ENCODE measurements at places on chromosomes 1 and 21.

DNA sequence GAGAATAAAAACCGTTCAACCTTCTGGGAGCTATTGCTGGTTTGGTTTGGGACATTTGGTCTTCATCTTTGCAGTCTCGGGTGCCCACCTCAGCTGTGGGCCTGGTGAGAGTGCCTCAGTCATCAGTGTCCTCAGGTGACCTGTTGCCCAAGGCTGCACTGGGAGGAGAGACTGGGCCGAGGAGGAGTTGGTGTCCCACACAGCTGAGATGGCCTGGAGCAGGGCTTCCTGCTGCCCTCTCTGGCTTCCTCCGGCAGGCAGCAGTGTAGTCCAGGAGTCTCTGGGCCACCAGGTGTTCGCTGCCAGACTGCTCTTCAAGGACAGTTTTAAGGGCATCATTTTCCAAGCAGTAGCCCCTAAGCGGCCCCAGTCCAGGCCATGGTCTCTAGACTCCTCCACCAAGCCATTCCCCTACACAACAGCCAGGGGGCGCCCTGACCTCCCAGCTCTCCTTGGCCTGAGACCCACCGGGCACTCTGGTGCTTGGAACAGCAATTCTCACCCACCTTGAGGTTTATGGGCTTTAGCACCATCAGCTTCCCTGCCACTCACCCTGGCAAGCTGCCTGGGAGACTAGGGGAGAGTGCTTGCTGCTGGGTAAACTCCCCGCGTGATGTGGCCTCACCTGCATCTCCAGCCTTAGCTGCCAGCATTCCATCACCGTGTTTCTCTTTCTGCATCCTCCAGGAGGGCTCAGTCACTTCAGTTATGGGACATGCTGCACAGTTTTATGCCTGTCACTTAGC lies 9.1 kb upstream of the SYTL1 start:
- peak; percentile 51 for DNase-seq

DNA sequence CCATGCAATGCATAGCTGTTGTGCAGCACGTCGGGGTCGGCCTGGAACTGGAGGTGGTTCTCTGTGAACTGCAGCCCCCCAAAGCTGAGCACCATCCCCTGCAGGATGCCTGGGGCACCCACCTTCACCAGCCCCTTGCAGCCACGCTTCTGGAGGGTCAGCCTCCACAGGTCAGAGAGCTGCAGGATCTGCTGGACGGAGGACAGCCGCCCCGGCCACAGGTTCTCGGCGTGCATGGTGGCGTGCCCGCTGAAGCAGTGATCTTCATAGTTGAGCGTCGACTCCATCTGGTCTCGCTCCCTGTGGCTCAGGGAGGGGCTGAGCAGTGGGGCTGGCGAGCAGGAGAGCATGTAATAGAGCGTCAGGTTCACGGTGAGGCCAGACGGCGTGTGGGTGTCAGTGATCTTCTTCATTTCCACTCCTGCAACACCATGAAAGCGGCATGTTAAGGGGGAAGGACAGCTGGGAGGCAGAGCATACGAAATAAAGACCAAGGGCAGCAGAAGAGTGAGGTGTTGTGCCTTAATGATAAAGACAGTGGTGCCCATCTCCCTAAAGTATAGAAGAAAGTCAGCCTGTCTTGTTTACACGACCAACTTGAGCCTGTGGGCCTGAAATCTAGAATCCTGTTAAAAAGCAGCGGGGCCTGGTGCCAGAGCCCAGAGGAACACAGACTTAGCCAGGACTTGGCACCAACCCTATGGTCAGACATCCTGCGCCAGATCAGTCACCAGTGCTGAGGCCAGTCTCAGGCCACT lies 3.0 kb downstream of the KIAA2013 start:
- DNase-seq = no peak

DNA sequence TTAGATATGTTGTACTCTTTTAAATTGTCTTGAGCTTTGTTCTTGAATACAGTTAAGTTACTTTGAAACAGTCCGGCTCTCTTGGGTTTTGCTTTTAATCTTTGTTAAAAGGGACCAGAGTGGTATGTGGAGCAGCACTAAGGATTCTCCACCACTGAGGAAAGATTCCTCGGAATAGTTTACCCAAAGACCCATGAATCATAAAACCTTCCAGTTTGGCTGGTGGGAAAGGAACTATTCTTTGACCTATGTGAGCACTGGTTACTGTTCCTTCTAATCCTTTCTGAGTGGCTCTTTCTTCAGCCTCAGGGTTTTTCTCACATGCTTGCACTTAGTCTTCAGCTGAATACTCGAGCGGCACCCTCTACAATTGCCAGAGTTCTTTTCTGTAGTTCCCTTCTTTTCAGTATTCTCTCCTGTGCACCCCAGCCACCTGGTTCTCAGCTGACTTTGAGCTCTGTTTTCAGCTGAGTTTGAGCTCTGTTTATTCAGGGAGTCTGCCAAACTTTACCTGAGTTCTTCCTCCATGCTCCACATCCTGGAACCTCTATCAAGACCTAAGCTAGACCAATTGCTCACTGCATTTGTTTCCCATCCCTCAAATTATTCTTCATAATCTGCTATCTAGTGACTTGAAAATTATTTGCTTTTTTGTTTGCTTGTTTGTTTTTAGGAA lies 253.8 kb upstream of the PLXNA2 start:
- no peak for DNase-seq

GRCh38 chr1:201945157-201945556 lies 1.2 kb downstream of the LMOD1 start:
- DNase-seq = no peak

- DNase-seq = no peak
These were observed 149.2 kb upstream of the FOXD3 start for GRCh38 chr1:63173161-63173560.

- no peak for DNase-seq
These were observed 37.2 kb downstream of the KCNJ6 start for GRCh38 chr21:37878946-37879660.

GRCh38 chr1:170445096-170445495 lies 86.9 kb upstream of the GORAB start:
- DNase-seq = peak; percentile 17

DNA sequence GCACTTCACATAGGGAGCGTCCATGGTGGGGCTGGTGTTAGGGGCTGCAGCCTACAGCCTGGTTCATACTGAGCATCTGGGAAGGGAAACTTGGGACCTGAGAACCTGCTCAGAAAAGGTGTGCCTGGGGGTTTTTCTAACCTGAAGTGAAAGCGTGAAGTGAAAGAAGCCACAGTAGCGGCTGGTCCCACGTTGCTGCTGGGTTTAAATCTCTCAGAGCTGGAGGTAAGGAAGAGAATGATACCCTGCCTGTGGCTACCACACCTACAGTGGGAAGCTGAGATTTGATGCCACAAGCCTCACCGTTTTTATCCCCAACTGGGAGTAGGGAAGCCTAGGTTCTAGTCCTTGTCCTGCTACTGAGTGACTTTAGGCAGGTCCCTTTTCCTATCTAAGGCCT lies 21.0 kb upstream of the FUCA1 start:
- DNase-seq = no peak

- no peak for DNase-seq
These were observed 34.9 kb upstream of the ZNF362 start for GRCh38 chr1:33221385-33221758.

DNA sequence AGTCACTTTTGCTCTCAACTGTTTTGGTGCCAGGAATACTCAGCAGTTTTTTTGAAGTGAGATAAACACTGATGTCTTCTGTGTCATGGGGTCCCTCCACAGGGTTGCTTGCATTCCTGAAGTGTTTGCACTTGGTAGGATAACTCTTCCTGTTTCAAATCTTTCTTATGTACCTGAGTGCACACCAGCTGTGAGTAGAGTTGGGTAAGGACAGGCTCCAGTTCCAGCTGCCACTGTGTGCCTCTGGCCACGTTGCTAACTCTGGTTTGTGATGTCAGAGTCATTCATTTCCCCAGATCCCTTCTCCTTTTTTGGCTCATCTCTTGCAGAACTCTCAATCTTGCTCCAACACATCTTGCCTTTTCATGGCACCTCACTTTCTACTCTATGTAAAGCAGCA lies 356.3 kb upstream of the B3GALT2 start:
- peak; percentile 57 for DNase-seq

DNA sequence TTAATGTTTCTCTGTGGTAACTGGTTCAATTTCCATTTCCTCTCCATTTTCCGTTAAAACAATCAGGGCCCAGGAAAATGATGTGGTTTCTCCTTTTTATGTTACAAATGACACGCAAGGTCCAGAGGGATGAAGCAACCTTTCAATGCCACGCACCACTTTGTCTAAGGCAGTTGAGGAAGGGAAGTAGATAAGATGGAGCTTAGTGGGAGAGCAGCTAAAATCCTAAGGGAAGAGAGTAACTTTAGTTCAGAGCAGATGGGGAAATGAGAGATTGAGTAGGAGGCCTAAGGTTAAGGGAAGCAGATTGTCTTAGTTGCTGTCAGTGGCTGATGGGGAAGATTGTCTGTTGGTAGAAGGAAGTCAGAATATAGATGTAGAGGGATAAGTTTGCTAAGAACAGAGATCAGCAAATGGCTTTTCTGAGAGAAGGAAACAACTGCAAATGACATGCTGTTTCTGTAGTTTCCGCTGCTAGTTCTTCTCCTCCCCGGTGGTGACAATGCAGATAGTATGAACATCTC lies 660 bp downstream of the CD1C start:
- DNase-seq = peak; percentile 64

- no peak for DNase-seq
These were observed 7.5 kb downstream of the ATP1A2 start for GRCh38 chr1:160122978-160123495.

- DNase-seq = no peak
These were observed 549.7 kb upstream of the ADGRL4 start for GRCh38 chr1:79556189-79556588.

DNA sequence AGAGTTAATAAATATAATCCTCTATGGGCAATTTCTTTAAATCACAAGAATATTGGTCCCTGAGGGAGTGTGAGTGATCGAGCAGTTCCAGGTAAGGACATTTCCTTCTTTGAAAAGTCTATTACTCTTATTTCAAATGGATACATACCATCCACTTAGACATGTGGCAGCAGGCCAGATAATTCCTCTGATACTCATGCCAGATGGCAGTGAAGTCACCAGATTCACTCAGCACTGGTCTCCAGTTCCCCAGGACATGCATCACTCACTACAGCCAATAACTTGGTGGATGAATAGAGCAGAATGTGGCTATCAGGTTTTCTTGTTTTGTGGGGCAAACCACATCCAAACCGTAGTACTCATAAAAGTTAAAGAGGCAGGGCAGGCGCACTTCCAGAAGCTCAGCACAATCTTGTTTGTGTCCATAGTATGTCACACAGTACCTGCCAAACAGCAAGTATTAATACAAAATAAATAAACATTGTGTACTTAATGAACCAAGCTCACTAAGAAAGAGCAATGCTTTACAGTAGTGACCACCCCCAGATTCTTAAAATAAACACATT lies 74.2 kb upstream of the CD53 start:
- no peak for DNase-seq

DNA sequence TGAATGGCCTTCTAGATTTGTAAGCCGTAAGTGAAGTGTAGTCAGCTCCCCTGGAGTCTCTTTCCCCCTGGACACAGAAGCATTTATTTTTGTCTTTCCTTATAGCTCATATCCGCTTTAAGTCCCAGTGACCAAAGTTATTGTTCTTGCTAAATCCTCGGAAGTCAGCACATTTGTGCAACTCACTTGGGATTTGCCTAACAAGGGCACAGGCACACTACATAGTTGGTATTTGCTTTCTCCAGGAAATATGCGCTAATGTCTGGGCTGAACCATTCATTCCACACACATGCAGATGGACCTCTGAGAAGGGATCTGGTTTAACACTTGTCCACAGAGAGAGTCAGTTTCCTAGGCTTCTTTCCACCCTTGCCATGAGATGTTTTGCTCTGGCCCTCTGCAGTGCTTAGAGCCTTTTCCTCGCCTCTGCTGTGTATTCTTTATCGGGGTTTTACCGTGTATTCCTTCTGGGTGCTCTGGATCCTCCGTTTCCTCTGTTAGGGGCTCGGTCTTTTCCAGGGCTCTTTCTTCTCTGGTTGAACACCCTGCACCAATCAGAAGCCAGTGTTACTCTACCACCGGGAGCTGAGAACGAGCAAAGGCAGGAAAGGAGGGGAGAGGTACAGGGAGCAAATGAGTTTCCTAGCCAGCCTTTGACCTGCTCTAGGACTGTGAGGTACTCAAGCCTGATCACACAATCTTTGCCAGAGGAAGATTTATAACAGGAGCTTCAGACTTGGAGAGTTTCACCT lies 72.4 kb downstream of the ABCA4 start:
- no peak for DNase-seq

GRCh38 chr1:36187800-36188593 lies 32.0 kb downstream of the MAP7D1 start:
- DNase-seq = peak; percentile 90

DNA sequence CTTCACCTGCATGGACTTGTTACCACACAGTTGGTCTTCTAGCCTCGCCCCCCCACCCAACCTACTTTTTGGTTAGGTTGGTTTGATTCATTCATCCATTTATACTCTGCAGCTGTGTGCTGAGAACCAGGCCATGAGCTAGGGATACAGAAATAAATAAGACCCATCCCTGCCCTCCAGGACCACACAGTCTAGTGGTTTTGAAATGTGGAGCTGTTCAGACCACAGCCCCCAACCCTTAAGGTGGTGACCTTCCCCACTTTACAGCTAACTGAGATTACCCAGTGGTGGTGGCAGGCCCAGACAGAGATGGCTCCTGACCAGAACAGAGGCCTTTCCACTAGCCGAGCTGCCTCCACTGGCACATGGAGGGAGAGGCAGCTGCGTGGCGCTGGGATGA lies 37.0 kb downstream of the LRRN2 start:
- DNase-seq = no peak

DNA sequence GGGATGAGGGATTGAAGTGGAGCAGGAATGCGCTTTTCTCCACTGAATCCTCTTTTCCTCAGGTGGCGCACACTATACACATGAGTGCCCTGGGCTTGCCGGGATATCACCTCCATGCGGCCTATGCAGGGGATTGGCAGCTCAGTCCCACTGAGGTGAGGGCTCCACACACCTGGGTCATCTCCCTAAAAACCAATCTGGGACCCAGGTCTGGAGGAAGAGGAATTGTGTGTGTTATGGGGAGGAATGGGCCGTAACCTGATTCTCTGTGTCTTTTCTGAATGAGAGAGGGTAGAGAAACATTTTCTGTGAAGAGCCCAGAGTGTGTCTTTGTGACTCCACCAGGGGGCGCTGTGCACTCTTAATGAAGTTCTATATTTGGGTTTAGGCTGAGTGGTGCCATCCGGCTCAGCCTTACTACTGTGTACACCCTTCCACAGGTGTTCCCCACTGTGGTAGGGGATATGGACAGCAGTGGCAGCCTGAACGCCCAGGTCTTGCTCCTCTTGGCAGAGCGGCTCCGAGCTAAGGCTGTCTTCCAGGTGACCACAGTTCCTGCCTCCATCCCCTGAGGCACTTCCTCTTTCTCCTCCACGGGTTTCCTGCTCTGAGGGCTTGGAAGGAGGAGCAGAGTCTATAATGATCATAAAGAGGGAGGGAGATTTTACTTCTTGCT lies 1.5 kb downstream of the TOMM40L start:
- peak; percentile 83 for DNase-seq

DNA sequence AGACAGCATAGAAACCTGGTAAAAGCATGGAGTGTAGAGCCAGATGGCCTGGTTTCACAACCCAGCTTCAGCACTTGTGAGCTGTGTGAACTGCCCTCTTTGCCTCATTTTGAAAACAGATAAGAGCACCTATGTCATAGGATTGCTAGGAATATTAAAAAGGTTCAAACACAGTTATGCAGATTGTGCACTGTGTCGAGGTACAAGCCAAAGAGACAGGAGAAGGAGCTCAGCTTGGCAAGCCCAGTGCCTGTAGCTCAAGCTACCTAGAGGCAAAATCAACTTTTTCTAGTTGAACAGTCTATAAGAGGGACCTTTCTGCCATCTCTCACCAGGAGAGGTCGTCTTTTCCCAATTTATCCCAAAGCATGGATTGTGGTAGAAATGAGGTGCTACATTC lies 5.0 kb downstream of the CHODL start:
- DNase-seq = no peak

GRCh38 chr1:29171089-29171488 lies 10.6 kb downstream of the SRSF4 start:
- DNase-seq = no peak
